Hepatocyte (in vitro differentiated cells): ENCODE measurements at places on chromosomes 4 and X.
A peak's percentile ranks its signal among the peaks of the same experiment; 100 is the strongest.

DNA sequence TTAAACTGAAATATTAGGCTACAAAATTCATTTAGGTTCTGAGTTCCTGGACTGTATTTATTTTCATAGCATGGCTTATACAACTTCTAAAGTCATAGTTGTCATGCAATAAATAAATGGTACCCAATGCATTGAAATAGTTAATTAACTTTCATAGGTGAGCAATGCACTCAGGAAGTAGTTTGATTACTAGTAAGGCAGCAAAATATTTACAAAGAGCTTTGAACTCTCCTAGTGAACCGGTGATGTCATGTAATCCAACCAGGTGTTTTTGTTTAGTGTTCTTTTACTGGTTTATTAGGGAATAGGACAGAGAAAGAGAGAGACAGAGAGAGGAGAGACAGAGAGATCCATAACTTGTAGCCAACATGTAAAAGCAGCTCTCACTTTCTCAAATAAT, 228.6 kb upstream of the CTSO start:
- H3K36me3 ChIP-seq = no peaks in the 10 kb centered on the region
- no peaks in the 10 kb centered on the region for H3K27me3 ChIP-seq
- no peak for DNase-seq
- H3K4me3 ChIP-seq = no peak overlapping the region
- H3K27ac ChIP-seq = no peak overlapping the region
- no peaks in the 10 kb centered on the region for H3K4me1 ChIP-seq

- no peaks in the 10 kb centered on the region for H3K27me3 ChIP-seq
- H3K4me1 ChIP-seq = no peaks in the 10 kb centered on the region
- no peak for DNase-seq
- H3K27ac ChIP-seq = no peak overlapping the region
These were observed 68.7 kb downstream of the MCF2 start for GRCh38 chrX:139639253-139639652.

DNA sequence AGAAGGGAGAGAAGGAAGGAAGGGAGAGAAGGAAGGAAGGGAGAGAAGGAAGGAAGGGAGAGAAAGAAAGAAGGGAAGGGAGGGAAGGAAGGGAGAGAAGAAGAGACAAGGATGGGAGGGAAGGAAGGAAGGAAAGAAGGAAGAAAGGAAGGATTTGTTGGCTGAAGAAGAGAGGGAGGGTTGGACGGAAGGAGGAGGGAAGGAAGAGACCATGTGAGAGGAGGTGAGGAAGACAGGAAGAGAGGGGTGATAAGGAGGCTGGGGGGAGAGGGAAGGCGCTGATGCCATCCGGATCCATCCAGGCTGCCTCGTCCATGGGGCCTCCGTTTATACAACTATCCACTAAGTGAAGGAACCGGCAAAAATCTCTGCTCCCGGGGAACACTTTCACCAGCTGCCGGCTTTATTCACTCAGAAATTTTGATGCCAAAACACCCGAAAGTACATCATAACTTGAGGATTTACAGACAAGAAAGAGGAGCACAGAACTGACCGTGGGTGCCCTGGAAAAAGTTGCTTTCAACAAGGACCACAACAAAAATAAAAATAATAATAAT, 14.9 kb downstream of the DHRSX start:
- H3K27me3 ChIP-seq = no peaks in the 10 kb centered on the region
- no peak overlapping the region for H3K4me3 ChIP-seq
- no peak overlapping the region for H3K27ac ChIP-seq
- H3K4me1 ChIP-seq = no peaks in the 10 kb centered on the region

DNA sequence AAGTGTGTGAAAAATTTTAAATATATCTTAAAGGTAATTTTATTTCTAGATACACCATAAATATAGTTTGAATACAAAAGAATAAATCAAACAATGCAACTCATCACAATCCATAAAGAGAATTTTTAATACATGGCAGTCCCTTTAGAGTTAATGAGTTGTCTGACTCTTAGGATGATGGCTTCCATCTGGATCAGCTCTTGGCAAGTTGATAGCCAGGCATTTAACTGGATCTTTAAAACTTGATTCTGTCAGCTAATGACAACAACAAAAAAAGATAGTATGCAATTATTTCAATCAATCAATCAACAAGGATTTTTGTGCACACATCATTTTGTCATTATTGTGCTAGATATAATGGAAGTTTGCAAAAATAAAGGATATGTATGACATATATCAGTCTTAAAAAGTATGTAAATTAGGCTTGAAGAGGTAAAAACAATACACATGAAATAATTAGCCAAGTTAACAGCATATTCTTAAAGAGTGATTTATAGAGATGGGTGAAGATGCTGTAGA, 174.9 kb upstream of the PCDH18 start:
- H3K4me1 ChIP-seq = peaks cover 6% of the 10 kb centered on the region
- no peak overlapping the region for H3K27ac ChIP-seq
- DNase-seq = no peak
- no peak overlapping the region for H3K4me3 ChIP-seq
- H3K36me3 ChIP-seq = no peaks in the 10 kb centered on the region

- no peaks in the 10 kb centered on the region for H3K4me1 ChIP-seq
- H3K27me3 ChIP-seq = no peaks in the 10 kb centered on the region
- H3K4me3 ChIP-seq = no peak overlapping the region
- H3K27ac ChIP-seq = no peak overlapping the region
- no peaks in the 10 kb centered on the region for H3K36me3 ChIP-seq
- no peak for DNase-seq
These were observed 104.0 kb downstream of the TEX13A start for GRCh38 chrX:105116486-105116885.

- H3K36me3 ChIP-seq = no peaks in the 10 kb centered on the region
- no peak overlapping the region for H3K4me3 ChIP-seq
- H3K27ac ChIP-seq = peak overlapping the region; percentile 60
- no peak for DNase-seq
- H3K27me3 ChIP-seq = no peaks in the 10 kb centered on the region
These were observed 151.4 kb upstream of the STX18 start for GRCh38 chr4:4693258-4693657.

DNA sequence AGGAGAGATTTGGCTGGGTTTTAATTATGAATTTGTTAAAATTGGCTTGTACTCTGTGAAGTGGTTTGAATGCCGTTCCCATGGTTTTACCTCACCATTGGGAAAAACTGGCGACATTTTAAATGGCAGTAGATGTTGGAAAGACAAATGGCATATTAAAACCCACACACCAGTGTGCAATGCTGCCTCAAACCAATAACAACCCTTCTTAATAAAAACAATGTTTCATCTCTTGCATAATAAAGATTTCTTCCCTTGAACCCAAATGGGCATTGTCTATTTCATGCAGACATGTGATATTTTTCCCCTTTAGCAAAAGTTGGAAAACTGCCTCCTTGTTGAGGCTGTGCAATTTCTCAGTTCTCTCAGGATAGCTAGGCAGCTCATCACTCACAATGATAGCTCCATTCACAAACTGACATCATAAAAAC, 33.7 kb downstream of the GABRB1 start:
- H3K27ac ChIP-seq = no peak overlapping the region
- H3K36me3 ChIP-seq = no peaks in the 10 kb centered on the region
- no peaks in the 10 kb centered on the region for H3K27me3 ChIP-seq
- H3K4me1 ChIP-seq = no peaks in the 10 kb centered on the region
